ENCODE measurements at places on chromosomes 3 and 15. TPM values are rescaled to one million over a fixed set of nuclear protein-coding genes. Genes with fewer than 3 reads are reported as not detected.

Gene OR5K1
- not detected for total RNA-seq

Gene PAQR9
- not detected for total RNA-seq

Gene ZPLD1
- total RNA-seq: not detected

Gene ABHD17C
- 5.4 TPM for total RNA-seq

Gene DUOXA2
- not detected for total RNA-seq

Gene CPN2
- total RNA-seq: not detected

Gene ACP3
- total RNA-seq: not detected

Gene OXSR1
- total RNA-seq: 56.5 TPM

Gene GPR160
- total RNA-seq: 8.2 TPM

Gene GOLGA8R
- total RNA-seq: 2.8 TPM

Measured in activated CD8-positive, alpha-beta T cell treated with anti-CD3 and anti-CD28 coated beads for 36 hours (primary cell).